ENCODE measurements at places on chromosomes 1 and 21.

- DNase-seq: no peak
Measured at GRCh38 chr1:102733491-102734236, 374.7 kb downstream of the COL11A1 start.

- no peak for DNase-seq
Measured at GRCh38 chr1:164560556-164560955, 1.6 kb downstream of the PBX1 start.

DNA sequence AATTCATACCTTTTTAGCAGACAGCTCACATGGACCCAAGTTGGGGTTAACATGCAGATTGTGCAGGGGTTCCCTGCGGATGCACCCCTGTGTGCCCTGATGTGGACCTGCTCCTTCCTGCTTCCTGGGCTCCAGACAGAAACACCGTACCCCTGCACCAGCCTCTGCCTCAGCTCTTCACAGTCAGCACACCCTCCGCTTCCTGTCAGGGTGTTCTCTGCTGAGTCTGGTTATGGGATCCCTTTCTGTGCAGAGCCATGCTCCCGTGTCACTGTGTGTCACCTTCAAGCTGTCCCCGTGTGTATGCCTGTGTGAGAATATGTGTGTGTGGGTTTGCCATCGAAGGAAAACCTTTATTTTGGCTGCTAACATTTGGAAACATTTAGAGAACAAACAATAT lies 48.7 kb upstream of the KCNJ15 start:
- DNase-seq: no peak

DNA sequence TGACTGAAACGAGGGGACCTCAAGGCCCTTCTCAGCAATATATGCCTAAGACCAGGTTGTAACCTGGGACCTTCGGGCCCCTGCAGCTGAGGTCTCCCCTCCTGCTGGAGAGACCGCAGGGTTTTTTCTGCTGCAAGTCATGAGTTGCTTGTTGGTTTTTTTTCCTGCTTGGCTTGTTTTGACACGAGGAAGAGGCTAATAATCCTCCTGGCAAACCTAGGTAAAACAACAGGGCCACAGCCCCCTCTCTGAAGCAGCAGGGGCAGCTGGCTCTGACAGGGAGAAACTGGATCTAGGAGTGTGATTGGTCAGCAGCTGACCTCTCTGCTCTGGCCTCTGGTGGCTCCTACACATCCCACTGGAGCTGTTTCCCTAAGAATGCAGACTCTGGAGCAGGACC lies 69.0 kb downstream of the CD34 start:
- no peak for DNase-seq

GRCh38 chr1:150552128-150552910 lies 3.1 kb downstream of the ADAMTSL4 start:
- no peak for DNase-seq

- DNase-seq: no peak
Measured at GRCh38 chr1:89125240-89125912, 538 bp downstream of the GBP2 start.

Data from renal cortex interstitium (tissue), 15 donors.